BJ (cell line): ENCODE measurements at places on chromosomes 1 and 21.

- no peak for DNase-seq
Measured at GRCh38 chr1:118863688-118864087, 124.5 kb downstream of the TBX15 start.

DNA sequence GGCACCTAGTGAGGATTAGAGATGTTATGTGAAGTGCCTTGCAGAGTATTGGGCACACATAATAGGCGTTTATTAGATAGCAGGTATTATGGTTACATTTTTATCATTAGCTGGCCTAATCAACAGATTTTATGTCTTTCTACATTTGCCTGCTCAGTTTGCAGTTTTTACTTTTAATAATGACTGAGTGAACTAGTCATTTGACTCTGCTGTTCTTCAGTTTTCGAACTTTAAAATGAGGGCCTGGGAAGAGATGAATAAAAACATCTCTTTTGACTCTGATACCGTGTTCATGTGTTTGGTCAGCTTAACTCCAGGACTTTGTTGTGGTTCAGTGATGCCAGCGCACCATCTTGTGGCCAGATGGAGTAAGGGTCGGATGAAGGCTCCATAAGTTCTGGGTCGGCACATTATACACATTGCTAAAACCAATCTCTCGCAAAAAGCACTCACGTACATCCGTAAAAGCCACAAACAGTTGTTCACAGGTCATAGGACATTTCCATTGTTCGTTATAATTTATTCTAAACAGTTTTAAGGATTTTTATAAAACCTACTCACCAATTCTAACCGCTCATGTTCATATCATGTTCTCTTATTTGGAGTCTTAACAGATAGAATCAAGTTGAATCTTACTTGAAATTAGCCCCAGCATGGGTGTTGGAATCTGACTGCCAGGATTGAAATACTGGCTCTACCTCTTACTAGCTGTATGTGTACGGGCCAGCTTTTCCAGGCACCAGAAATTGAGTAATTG, 78.4 kb upstream of the GPR88 start:
- DNase-seq, result peak; percentile 14

DNA sequence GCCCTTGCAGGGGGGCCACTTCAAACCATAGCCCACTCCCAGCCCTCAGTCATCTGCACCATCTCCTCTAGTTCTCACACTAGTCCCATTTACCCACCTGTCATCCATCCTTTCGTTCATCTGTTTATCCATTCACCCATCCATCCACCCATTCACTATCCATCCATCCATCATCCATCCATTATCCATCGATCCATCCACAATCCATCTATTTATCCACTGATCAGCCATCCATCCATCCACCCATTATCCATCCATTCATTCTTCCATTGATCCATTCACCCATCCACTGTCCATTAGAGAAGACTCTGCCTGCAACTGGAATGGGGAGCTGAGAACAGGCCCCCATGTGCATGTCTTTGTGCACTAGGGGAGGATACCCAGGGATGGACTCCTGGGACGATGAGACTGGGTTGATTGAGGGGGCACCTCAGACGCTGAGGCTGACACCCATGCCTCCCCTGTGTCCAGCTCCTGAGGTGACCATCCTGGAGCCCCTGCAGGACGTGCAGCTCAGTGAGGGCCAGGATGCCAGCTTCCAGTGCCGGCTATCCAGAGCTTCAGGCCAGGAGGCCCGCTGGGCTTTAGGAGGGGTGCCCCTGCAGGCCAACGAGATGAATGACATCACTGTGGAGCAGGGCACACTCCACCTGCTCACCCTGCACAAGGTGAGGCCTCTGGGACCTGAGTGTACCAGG, 97.9 kb downstream of the TRIM11 start:
- no peak for DNase-seq

DNA sequence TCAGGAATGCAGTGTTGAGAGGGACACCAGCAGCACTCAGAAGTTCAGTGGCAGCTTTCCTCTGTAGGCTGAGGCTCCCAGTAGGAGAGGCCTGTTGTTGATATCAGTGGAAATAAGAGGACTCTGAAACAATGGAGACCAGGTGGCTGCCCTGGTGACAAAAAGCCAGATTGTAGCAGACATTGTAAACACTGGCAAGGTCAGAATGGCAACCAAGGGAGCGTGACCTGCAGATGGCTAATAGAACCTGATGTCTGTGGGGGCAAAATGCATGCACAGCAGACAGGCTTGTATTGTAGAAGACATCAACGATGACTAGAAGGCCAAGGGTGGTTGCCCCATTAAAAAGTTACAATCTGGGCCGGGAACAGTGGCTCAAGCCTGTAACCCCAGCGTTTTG, 53.1 kb upstream of the GPR37L1 start:
- no peak for DNase-seq

DNA sequence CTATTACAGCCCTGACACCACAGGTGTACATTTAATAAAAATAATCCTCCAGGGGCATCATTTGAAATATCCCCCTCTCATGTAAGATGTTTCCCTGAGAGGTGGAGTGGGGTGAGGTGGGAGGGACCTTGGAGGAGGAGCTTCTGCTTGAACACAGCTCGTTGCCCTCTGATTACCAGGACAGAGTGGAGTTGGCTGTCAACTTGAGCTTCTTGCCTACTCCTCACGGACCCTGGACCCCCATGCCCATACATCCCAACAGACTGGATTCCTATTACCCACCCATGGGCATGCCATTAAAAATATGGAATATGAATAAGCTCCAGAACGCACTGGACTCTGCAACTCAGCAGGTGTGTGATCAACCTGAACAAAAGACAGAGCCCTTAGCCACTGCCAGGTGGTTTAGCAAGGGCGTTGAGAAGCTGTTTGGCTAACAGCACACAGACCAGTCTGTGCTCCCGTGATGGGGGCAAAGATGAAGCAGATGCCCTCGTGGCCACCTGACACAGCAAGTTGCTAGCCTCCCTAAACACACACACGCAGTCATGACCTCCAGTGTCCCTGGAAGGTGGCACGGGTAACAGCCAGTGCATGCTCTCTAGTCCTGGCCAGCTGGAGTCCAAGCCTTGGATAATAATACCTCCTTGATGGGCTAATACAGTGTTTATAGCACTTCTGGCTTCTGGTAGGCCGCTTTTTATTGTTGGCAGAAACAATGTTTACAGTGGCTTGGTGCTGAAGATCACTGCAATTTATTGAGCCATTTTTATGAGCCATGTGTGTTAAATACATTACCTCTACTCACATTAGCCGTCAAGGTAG, 155.0 kb downstream of the TOMM20 start:
- no peak for DNase-seq

DNA sequence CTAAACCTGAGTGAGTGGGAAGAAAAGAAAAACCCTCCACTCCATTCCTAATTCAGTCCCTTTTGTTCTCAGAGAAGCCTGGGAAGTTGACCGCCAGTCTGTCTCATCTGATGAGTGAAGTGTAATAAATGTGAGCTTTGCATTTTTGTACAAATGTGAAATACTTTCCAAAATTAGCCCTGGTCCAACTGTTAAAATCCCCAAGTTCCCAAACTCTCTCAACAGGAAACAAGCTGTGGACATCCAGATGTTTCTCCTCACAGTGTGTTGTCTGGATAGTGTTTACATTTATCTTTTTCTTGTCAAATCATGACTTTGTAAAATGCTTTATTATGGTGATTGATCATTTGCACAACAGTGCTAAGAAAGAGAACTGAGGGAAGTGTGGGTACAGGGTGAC, 145.1 kb downstream of the TM2D1 start:
- DNase-seq, result no peak

DNA sequence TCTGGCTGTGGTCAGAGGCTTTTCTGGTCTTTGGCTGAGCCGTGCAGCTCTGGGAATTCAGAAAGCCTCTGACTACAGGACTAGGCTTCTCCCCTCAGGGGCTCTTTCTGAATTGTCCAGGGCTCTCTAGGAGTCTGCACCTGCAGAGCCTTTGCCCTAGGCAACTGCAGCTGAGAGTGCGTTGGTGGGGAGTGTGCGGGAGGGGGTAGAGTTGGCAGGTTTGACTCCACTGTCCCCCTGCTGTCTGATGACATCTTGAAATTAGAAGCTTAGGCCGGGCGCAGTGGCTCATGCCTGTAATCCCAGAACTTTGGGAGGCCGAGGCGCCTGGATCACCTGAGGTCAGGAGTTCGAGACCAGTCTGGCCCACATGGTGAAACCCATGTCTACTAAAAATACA, 32.9 kb downstream of the KIAA1614 start:
- no peak for DNase-seq

GRCh38 chr1:29354511-29355098, 118.3 kb downstream of the PTPRU start:
- no peak for DNase-seq

- no peak for DNase-seq
Measured at GRCh38 chr1:61463220-61463619, 261.7 kb downstream of the TM2D1 start.

DNA sequence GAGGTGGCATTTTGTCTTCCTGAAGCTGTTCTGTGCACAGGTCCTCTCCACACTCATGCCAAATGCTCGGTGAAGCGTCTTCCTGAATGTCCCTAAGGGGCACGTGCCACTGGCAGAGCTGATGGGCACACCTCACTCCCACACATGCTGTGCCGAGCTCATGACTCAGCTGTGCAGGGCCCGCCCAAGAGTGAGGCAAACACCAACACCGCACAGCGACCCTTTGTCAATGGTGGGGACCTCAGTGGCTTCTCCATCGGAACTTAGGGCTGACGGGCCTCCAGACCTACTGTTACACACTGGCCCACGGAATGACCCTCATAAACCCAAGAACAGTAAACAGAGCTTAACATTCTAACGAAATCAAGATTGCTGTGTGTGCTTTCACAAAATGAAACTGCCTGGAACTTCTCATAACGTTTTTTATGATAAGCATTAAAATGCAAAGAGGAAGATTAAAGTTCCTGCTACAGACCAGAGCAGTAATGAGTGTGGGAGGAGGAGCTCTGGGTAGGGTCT, 89.3 kb downstream of the SIM2 start:
- peak; percentile 19 for DNase-seq

- no peak for DNase-seq
Measured at GRCh38 chr1:32337855-32338636, 2.0 kb upstream of the MARCKSL1 start.

DNA sequence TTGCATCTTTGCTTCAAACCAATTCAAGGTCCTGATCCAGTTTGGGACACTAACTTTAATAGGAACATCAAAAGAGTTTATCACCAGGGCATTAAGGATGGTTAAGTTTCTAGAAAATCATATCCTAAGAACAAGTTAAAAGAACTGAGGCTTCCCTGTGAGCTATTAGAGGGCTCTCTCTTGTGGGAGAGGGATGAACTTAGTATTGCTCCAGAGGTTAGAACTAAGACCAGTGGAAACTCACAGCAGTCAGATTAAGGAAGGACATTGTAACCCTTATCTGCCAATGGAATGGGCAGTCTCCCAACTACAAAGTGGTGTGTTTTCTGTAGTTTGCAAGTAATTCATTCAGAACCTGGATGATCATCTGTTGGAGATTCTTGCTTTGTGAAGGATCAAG, 36.8 kb downstream of the UBE2U start:
- no peak for DNase-seq

DNA sequence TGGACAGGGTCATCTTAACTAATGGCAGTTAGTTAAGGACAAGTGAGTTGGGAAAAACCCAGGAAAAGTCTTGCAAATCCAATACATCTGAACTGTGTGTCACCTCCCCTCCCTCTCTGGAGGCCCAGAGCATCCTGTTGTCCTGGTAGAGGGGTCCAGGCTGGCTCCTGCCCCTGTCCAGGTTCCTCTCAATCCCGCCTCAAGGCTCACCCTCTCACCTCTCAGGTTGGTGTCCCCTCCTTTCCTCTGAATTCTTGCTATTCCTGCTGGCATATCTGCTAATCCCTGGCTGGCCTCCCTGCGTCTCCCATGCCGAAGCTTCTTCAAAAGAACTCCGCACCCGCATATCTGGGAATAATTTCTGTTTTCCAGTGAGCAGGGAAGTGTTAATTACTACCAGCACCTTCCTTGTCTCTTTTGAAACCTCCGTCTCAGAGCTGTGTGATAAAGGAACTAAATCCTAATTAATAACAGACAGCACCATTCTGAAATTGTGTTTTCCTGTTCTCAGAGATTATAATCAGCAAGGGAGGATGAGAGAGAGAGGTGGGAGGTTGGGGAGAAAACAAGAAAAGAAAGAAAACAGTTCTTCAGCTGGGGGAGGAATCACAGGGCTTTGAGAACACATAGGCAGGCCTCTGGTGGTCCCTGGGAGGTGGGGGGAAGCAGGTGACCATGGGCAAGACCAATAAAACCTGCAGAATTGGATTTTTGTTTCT, 568.0 kb downstream of the PTPRU start:
- no peak for DNase-seq

DNA sequence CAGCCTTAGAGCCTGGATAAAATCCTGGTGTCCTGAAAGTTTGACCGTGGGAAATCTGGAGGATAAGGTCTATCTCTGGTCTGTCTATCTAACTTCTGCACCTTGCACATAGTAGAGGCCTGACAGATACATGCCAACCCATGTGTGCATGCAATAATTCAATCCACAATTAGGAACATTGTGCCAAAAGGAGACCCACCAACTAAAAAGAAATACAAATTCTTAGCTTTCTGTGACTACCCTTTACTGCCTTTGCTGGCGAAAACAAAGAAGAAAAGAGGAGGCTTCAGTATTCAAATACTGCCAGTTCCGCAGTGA, 381 bp upstream of the KLHL20 start:
- no peak for DNase-seq

- no peak for DNase-seq
Measured at GRCh38 chr1:7432102-7432899, 338.8 kb upstream of the VAMP3 start.

DNA sequence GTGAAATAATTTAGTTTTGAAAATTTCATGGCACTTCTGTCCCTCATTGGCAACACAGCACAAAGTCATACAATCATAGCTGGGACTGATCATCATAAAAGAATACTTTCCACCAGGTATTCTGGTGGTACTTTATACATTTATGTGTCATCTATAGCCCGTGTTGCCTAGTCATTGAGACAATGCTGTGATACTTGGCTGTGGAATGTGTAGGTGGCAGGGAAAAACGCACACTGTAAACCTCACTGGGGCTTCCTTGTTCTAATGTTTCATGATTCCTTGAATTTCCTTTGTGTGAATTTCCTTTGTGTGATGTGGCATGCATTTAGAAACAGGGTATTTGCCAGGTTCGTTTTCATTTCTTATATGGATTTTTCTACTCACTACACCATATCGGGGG, 118.3 kb downstream of the FMN2 start:
- no peak for DNase-seq

- DNase-seq, result no peak
Measured at GRCh38 chr1:3293563-3294080, 160.8 kb upstream of the ARHGEF16 start.

DNA sequence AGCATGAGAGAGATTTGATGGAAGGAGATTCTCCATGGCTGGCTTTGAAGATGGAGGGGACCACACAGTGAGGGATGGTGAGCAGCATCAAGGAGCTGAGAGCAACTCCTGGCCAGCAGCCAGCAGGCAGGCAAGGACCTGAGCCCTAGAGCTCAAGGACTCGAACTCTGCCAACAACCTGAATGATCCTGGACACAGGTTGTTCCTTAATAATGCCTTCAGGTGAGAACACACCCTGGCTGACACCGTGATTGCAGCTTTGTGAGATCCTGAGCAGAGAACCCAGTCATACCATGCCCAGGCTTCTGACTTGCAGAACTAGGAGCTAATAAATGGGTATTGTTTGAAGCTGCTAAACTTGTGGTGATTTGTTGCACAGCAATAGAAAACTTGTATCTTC, 183.1 kb downstream of the LMX1A start:
- DNase-seq, result no peak
